Right hindlimb (tissue), 1 donor: ENCODE measurements at places on chromosomes 16 and 17.
A peak's percentile ranks its signal among the peaks of the same experiment; 100 is the strongest.

DNA sequence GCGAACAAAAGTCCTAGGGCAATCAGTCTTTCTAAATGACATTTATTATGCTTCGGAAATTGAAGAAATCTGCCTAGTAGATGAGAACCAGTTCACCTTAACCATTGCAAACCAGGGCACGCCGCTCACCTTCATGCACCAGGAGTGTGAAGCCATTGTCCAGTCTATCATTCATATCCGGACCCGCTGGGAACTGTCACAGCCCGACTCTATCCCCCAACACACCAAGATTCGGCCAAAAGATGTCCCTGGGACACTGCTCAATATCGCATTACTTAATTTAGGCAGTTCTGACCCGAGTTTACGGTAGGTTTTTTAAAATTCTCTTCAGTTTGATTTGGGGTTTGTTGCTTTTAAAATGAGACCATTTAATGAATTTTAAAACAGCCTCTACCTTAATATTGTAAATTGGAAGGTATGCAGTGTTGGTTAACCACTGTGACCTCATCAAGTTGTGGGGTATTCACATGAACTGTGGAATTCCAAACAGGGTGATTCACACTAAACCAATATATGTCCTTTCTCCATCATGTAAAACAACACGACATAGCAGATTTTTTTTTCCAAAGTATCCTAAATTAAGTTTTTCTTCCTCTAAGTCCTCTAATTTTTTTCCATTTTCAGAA lies 6.2 kb upstream of the EVI2A start:
- DNase-seq = no peak

DNA sequence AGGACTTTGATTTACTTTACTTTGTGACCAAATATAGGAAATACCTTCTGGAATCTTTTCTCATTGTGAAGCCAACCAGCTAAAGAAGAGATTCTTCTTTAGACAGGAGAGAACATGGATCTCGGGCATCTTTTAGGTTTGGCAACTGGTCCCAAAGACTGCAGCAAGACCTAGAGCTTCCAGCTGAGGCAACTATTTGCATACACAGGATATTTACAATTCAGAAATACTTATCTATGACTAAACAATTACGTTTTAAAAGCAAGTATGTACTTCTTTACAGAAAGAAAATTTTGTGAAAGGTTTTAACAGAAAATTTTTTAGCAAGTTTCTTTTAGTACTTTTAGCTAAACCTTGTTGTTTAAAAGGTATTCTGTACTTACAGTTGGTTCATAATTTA lies 106.5 kb downstream of the MAP2K4 start:
- DNase-seq = no peak

GRCh38 chr17:77429969-77430752 lies 289.4 kb downstream of the SEC14L1 start:
- peak; percentile 93 for DNase-seq

DNA sequence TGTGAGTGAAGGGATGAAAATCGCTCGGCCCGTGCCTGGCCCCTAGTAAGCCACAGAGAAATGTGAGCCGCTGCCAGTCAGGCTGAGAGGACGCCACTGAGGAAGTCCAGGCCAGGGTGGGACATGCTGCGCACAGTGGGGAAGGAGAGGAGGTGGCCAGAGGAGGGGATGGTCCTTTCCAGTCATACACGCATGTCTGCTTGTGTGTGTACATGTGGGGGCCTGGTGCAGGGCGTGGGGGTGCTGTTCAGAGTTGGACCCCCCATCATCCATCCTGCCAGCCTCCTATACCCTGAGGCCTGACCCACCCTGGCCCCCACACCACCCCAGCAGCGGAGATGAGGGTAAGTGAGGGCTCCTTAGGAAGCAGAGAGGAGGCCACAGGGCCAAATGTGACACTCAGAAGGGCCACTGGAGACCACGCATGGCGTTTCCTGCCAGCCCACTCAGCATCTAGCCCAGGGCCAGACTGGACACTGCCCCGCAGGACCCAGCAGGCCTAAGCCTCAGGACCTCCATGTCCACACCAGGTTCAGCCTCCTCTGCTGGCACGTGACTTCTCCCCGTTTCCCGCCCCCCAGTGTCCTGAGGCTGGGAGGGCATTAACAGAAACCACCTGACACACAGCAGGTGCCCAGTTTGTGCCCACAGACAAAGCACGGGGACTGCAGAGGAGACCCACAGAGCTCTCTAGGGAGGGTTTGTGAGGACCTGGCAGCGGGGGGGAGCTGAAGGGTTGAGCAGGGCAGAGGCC lies 7.0 kb downstream of the DOC2A start:
- no peak for DNase-seq

- peak; percentile 48 for DNase-seq
Measured at GRCh38 chr16:48099455-48099854, 56.3 kb downstream of the ABCC12 start.

DNA sequence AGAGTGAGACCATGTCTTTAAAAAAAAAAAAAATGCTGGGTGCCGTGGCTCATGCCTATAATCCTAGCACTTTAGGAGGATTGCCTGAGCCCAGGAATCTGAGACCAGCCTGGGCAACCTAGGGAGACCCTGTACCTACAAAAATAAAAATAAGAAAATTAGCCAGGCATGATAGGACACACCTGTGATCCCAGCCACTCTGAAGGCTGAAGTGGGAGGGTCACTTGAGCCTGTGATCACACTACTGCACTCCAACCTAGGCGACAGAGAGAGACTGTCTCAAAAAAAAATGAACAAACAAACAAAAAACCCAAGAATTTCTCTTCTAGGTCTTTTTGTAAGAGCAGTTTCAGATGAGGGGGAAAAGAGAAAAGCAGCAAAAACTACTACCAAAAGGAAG lies 34.6 kb downstream of the NME2 start:
- no peak for DNase-seq

DNA sequence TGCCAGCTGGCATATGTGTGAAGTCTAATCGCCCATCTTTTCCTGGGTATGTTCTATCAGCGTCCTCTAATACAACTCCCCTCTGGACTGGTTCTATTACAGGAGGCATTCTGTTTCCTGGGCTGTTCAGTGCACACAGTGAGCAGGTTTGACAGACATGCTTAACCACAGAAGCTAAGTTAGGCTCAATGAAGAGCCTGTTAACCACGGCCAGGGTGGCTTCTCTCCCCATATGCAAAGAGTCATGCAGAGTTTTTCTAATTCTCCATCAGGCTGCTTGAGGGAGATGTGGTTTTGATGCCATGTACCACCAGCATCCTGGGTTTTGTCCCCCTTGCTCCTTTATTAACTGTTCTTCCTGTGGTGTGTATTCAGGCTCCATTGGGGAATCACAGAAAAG lies 57.2 kb upstream of the ALOX12 start:
- no peak for DNase-seq

- no peak for DNase-seq
Measured at GRCh38 chr16:19757026-19757425, 39.0 kb downstream of the IQCK start.

GRCh38 chr16:2512735-2513404 lies 882 bp upstream of the ATP6V0C start:
- peak; percentile 44 for DNase-seq

DNA sequence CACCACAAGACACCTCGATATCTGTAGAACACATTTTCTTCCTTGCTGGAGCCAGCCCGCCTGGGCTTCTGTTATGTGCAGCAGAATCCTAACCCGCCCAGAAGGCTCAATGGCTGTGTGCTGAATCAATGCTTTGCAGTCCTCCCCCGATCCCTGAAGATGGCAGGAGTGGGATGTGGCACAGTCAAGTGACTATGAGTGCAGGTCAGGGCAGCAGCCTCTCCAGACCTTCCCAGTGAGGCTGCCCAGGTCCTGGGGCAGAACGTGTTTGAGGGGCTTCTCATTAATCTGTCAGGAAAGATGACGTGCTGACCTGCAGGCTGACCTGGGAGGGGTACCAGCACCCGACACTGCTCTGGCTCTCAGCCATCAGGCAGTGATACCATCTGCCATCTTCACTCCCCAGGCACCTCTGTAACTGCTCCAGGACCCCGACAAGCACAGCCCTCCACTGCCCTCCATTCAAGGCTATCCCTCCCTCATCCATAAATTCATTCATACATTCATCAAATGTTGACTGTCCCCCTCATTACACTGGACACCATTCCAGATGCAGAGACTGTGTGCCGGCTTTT lies 35.2 kb downstream of the LRRC75A start:
- no peak for DNase-seq

GRCh38 chr17:62760059-62760944 lies 47.8 kb downstream of the MARCHF10 start:
- no peak for DNase-seq

GRCh38 chr17:75856062-75856756 lies 1.1 kb upstream of the WBP2 start:
- no peak for DNase-seq

- DNase-seq = no peak
Measured at GRCh38 chr17:40810494-40810893, 10.7 kb upstream of the KRT28 start.

DNA sequence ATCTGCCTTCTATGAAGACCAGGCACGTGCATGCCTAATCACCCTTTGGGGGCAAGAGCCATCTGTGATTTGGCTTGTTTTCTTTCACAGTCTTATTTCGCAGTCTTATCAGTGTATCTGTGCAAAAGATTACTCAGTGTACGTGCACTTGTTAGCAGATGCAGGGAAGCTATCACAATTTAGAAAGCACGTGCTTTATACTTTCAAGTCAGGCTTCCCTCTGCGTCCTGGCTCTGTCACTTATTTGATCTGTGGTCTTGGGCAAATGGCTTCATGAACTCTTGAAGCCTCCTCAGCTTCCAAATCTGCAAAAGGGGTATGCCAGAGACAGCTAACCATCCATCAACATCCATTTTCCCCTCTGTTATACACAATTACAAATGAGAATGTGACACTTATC lies 246.4 kb downstream of the XYLT1 start:
- no peak for DNase-seq

DNA sequence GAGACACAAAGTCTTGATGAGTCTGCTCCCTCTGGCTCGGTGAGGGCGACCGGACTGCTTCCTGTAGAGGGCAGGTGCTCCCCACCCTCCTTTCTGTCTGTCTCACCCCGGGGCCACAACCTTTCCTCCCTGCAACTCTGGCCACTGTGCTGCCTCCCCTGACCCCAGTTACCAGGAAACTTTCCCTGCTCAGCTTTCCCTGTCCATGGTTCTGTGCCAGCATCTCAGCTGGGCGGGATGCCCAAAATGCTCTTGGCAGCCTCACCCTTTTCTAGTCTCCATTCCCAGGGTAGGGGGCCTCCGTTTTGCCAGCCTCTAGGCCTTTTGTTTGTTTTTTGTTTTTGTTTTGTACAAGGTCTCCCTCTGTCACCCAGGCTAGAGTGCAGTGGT lies 1.4 kb downstream of the PLD2 start:
- peak; percentile 59 for DNase-seq

DNA sequence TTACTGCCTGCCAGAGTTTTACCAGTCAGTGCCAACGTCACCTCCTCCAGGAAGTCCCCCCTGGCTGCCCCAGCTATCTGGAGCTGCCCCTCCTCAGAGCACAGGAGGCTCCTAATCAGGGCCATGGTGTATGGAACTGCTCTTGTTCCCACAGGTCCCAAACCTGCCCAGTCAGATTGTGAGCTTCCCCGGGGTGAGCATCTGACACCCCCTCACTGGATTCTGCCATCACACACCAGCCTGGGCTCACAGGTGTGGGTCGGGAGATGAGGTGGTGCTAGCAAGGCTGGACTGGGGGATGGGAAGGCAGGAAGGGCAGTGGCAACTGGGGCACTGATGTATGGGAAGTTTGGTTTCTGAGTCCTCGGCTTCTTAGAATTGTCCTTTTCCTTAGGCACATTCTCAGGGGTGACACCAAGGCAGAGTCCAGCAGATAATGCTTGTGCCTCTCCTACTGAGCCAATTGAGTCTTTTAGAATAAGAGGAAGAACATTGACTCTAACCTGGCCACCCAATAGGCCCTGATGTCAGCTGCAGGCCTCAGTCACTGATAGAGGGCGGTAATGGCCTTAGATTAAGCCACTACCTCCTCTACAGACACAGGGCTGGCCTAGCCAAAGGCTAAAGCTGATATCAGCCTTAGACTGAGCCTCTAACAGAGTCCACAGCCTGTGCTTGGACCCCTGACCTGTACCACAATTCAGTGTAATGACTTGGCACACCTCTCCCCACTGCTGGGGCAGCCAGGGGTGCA lies 107.9 kb downstream of the WSCD1 start:
- no peak for DNase-seq

- DNase-seq = no peak
Measured at GRCh38 chr16:3623642-3624041, 12.2 kb upstream of the SLX4 start.

GRCh38 chr16:16116841-16117240 lies 106.5 kb downstream of the ABCC6 start:
- no peak for DNase-seq

DNA sequence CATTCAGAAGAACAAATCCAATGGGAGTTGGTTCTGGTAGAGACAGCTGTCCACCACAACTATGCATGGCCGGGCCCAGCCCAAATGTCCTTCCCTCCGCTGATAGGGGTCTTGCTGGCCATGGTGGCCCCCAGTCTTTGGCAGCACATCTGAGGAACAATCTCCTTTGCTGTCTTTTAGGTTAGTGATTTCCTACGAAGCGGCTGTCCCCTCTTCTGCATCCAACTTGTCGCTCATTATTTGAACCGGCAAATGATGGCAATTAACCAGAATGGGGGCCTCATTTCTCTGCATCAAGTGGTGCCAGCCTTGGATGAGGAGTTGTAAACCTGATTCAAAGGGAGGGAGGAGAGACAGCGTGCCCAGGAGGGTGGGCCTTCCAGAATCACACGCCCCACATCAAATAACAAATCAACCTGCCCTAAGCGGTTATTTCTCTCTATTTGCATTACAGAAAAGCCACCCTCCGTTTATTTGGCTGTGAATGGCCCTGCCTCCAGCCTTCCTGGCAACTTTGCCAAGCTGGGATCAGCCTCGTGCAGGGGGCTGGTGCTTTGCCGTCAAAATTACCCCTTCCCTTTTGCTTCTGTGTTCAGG lies 156.5 kb downstream of the RGS9 start:
- no peak for DNase-seq

DNA sequence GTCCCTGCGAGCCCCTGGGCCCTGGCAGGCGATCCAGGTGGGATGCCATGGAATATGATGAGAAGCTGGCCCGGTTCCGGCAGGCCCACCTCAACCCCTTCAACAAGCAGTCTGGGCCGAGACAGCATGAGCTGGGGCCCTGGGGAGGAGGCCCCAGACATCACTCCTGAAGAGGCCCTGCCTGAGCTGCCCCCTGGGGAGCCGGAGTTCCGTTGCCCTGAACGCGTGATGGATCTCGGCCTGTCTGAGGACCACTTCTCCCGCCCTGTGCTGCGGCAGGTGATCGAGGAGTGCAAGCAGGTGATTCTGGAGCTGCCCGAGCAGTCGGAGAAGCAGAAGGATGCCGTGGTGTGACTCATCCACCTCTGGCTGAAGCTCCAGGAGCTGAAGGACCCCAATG lies 33.1 kb downstream of the CDRT15L2 start:
- DNase-seq = no peak

DNA sequence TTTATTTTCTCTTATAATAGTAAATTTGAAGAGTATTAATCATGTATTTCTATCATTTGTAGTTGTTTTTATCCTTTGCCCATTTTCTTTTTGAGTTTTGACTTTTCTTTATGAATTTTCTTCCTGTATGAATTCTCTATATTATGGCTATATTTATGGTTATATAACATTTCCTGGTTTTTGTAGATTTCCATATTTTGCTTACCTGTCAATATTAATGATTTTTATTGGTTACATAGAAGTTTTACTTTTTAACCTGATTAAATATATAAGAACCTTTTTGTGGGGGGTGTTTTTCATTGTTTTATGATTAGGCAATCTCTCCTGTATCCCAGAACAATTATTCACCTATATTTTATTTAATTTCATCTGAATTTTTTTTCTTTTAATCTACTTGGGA lies 93.2 kb downstream of the AATF start:
- no peak for DNase-seq

GRCh38 chr17:64459284-64459747 lies 10.4 kb downstream of the MILR1 start:
- no peak for DNase-seq
